Activated CD4-positive, alpha-beta T cell treated with anti-CD3 and anti-CD28 coated beads, Interleukin-2, amount 50 U/mL, for 48 hours (primary cell): ENCODE measurements at places on chromosomes 2 and 18.

GRCh38 chr18:56001576-56001975 lies 413.6 kb upstream of the TCF4 start:
- no peak for DNase-seq

DNA sequence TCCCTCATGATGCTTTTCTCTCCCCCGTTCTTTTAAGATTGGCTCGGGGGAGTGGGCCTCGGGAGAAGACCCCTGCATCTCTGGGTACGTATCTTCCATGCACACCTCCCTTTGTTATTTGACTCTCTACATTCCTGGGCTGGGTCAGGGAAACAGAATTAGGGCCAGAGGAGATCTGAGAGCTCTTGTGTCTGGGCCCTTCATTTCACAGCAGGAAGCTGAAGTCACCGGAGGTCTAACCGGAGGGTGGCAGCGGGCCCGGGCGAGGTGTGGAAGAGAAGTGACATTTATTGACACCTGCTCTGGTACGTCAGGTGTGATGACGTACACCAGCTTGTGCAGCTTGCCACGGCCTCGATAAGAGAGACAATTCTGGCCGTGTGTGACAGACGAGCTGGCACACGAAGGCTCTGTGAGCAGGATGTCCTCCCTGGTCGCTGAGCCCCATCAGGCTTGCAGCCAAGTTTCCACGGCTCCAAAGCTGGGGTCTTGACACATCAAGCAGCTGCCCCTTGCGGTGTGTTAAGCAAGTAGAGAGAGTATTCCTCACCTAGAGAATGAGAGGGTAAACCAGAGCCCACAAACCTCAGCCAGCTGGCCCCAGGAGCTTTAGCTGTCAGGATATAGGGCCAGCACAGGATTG lies 30.4 kb downstream of the TOGARAM2 start:
- DNase-seq, result peak; percentile 57

- DNase-seq, result no peak
These were observed 73.8 kb upstream of the TXNDC2 start for GRCh38 chr18:9811978-9812377.

- DNase-seq, result no peak
These were observed 2.6 kb downstream of the CYB5A start for GRCh38 chr18:74289137-74289536.

DNA sequence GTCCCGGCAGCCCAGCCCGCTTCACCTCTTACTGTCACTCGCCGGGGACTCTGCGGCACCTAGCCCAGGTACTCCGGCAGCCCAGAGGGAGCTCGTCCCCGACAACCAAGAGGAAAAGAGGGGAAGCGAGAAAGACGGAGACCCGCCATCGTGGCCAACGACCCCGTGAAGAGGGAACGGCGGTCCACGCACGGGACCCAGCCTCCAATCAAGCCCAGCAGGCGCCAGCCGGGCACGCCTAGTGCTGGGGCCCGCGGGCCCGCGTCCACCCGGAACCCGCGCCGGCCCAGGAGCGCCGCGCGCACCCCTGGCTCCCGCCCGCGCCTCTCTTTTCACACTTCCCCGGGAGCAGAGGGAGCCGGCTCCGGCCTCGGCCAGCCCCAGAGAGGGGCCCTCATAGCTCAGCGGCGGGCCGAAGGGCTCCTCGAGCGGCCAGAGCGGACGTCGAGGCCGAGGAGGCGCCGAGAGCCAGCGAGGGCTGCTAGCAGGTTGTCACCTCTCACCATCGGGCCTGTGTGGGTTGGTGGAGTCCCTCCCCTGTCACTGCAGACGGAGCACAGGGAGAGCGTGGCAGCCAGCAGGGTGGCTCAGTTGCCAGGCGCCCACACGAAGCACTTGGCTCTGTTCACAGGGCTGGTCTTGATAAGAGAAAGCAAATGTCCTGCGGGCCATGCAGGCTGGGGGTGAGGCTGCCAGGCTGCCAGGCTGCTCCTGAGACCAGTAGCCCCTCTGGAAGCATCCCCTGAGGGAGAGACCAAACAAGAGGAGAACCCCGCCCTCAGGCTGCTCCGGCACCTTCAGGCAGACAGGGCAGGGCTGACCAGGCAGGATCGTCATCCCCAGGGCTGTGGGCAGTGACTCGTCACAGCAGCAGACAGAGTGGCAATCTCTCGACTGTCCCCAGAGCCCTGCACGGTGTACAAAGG lies 36.9 kb upstream of the KLF11 start:
- DNase-seq, result no peak

DNA sequence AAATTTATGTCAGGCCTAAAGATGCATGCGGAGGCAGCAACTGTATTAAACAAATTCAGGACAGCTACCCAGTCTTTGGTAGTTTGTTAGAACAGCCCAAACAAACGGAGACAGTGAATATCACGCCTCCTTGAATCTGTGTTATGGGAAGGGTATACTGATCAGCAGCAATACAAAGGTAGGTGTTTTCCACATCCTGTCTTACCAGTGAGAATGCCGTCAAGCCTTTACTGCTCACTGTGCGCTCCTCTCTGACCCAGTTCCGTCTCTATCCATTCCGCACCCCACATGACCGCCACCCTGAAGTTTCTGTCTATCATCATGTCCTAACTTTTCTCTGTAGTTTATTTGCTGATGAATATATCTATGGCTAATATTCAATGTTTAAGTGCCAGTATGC lies 473.3 kb downstream of the LPIN1 start:
- no peak for DNase-seq

- DNase-seq, result peak; percentile 62
These were observed 500 bp downstream of the CCNYL1 start for GRCh38 chr2:207711750-207712530.

DNA sequence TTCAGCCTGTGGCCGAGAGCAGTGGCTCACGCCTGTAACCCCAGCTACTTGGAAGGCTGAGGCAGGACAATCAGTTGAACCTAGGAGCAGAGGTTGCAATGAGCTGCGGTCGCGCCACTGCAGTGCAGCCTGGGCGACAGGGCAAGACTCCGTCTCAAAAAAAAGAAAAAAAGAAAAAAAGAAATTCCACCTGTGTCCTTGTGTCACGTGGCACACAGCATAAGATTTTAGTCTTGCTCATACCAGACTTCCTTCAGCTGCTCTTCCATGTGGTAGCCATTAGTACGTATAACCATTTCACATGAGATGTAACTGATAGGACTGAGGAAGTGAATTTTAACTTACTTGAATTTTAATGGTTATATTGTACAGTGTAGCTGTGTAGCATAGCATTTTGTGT lies 4.0 kb downstream of the NOP58 start:
- DNase-seq, result no peak

- no peak for DNase-seq
These were observed 234.0 kb downstream of the BCL2 start for GRCh38 chr18:63085611-63086010.

DNA sequence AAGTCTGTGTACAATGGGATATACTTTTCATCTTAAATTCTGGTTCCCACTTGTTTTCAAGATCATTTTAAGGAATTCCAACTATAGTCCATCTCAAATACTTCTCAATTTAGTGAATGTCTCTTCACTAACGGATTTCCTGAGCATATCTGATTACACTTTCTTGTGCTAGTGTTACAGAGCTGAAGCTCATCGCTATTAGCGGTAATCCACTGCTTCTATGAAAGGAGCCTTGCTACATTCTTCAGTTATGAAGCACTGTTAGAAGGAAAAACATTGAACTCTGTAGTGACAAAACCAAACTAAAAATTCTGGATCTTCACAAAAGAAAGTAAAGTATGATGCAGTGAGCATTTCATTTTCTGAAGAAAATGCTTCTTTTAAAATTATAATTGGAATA lies 72.0 kb downstream of the AGPS start:
- no peak for DNase-seq

DNA sequence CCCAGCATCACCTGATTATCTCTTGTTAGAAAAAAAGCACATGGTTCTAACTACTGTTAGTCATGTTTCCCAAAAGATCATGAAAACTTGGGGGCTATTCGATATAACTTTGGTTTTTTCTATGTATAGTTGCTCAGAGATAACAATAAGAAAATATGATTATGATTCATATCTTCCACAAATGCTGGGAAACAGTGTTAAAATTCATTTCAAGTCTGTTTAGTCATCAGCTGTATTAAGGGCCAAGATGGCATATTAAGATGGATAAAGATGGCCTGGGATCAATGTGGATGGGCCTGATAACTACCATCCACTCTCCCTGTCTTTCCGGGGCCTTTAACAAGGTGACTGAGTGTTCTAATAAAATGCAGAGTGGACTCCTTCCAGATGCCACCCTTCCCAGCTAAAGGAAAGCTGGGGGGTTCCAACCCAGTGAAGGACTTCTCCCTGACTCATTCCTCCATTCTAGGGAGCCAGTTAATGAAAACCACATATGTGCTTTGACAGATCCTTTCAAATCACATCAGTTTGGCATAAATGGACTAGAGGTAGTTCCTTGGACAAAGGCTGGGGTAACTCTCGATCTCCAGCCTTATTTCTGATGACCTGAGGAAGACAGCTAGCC lies 221.6 kb downstream of the VAPA start:
- no peak for DNase-seq
